ENCODE measurements at places on chromosomes 12 and 14.
A peak's percentile ranks its signal among the peaks of the same experiment; 100 is the strongest.

- no peak for DNase-seq
Observed at GRCh38 chr14:73800970-73801515, 50.6 kb upstream of the PTGR2 start.

GRCh38 chr12:109476807-109477184 is 304 bp downstream of the KCTD10 start:
- no peak for DNase-seq

DNA sequence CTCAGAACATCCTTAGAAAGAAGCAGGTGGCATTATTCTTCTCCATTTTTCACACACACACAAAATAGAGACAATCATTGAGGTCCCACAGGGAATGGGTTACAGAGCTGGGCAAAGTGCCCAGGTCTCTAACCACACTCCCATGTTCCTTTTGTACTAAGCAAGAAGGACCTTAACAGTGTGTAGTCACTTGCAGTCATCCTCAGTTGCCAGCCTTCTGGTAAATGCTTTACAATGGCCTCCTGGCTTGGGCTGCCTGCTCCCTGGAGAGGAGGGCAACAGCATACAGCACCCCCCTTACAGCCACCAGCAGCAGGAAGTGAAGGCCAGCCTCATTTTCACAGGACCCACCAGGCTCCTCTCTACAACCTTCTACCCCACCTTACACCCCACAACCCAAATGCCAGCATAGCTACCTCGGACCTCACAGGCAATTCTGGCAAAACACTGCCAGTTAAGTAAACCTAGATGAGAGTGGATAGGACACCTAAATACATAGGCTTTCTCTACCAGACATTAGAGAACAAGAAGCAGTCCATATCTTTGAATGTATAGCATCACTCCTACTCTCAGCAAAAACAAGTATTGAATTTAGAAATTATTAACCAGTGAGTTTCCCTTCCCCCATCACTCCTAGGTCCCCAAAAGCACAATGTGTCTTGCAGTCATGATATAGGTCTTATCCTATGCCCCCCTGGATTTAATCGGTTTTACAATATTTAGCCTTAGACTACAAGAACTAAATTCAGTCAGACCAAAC is 88.1 kb downstream of the PPP2R5E start:
- DNase-seq = peak; percentile 17

GRCh38 chr12:69026336-69026735 is 93.4 kb upstream of the CPM start:
- DNase-seq = no peak

GRCh38 chr12:47396902-47397663 is 308.7 kb downstream of the RPAP3 start:
- DNase-seq = no peak

- DNase-seq = no peak
Observed at GRCh38 chr14:100656996-100657395, 69.7 kb upstream of the DLK1 start.

DNA sequence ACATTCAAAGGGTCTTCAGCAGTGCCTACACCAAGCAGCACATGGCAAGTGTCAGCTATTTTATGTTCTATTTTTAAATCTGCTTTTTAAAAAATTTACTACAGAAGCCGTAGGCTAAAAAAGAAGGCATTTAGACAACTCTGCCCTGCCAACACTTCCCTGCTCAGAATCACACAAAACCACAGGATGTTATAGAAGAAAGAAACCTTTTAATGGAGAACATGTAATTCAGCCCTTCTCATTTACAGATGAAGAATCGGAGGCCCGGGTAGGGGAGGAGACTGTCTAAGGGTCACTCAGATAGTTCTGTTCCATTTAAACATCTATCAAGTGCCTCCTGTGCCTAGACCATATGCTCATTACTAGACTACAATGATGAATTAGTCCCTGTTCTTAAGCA is 171.8 kb upstream of the NTF3 start:
- DNase-seq = no peak

DNA sequence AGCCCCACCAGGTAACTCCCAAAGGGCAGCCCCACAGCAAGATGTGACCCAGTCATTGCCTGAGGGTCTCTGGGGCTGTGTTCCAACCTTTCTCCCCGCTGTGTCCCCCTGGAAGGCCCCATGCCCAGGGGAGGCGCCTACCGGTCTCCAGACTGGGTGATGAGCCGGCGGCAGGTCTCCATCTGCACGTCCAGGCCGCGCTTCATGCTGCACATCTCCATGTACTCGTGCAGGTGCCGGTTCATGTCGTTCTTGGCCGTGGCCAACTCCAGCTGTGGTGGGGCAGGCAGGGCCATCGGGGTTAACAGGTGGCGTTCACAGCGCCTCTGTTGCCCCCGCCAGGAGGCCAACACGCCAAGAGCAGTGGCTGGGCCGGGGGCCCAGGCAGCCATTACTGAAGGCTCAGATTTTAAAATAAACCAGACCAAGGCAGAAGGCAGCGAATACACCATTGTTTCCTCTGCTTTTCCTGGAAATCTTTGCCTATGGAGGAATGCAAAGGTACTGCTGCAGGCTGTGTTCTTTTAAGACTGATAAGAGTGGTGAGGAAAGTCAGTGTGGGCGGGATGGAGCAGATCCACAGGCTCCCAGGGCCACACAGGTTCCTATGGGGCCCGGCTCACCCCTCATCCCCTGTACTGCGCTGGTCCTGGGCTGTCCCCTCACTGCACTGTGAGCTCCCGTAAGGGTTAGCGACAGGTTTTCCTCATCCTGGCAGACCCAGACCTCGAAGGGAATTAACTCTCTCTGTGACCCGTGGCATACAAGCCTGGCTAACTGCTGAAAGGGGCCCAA is 7.3 kb downstream of the GAPDH start:
- no peak for DNase-seq

- peak; percentile 93 for DNase-seq
Observed at GRCh38 chr12:28023156-28023887, 50.8 kb upstream of the PTHLH start.

- DNase-seq = no peak
Observed at GRCh38 chr12:77070382-77070781, 5.0 kb upstream of the E2F7 start.

DNA sequence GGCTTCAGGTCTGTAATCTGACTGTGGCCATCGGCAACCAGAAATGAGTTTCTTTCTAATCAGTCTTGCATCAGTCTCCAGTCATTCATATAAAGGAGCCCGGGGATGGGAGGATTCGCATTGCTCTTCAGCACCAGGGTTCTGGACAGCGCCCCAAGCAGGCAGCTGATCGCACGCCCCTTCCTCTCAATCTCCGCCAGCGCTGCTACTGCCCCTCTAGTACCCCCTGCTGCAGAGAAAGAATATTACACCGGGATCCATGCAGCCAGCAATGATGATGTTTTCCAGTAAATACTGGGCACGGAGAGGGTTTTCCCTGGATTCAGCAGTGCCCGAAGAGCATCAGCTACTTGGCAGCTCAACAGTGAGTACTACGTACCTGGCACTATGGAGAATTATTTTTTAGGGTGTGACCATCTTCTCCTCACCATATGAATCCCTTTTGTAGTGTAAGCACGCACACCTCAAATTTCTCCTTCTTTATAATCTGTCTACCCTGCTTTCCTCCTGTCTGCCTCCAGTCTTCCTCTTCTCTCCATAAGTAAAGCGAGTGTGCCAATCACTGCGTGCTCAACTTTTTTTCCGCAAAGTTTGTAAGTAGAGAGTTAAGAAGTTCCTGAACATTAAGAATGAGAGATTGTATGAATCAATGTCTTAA is at the start of gene TPH2:
Gene TPH2, plus strand, starts transcription at position 118 of the 658 bp plus-strand sequence. Its CDS starts 142 bp downstream, at position 260.
- no peak for DNase-seq

DNA sequence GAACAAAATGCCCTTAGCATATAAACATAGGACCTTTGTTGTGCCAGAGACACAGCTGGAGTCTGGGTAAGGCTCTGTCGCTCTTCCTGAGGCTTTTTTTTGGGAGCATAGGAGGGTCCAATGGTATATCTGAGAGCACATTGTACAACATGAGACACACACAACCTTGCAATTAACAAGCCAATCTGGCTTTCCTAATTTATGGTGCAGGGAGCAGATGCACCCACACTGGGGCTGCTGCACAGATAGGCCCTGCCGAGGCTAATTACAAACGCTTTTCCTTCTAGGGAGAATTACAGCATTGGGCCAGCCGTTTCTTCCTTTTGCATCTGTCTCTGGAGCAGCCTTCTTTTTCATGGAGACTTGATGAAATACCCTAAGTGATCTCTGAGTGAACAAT is 75.0 kb upstream of the OVCH1 start:
- DNase-seq = no peak

DNA sequence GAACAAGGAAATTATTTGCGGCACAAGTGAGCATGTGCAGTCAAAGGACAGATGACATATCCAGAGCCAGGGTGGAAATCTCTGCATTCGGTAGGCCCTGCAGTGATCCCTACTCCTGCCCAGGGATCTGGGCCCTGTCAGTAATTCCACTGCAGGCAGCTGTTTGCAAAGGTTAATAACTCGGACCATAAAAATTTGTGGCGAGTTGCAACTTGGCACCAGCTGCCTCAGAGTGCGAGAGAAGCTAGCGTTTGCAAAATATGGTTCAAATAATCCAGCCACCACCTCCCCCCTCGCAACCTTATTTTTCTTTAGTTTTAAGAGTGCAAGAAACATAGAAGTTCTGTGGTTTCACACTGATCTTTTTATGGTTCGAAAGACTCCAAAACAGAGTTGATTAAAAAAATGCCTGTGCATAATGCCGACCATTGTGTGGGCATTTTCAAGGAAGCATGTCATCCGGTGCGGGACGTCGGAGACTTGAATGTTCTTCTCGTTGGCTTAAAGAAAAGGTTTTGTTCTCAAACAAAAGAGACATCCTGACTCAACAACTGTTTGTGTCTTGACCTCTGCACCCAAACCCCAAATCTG is 224.5 kb downstream of the BCL11B start:
- no peak for DNase-seq

GRCh38 chr12:7114851-7115250 is 5.8 kb upstream of the C1RL start:
- DNase-seq = no peak

- DNase-seq = no peak
Observed at GRCh38 chr14:75896341-75896740, 85.5 kb downstream of the TGFB3 start.

- DNase-seq = no peak
Observed at GRCh38 chr12:69094606-69095216, 144.7 kb upstream of the CPSF6 start.

DNA sequence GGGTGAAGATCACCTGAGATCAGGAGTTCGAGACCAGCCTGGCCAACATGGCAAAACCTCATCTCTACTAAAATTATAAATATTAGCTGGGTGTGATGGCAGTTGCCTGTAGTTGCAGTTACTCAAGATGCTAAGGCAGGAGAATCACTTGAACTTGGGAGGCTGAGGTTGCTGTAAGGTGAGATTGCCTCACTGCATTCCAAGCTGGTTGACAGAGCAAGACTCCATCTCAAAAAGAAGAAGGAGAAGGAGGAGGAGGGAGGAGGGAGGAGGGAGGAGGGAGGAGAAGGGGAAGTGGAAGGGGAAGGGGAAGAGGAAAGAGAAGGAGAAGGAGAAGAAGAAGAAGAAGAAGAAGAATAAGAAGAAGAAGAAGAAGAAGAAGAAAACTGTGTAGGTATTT is 17.0 kb downstream of the RNASE10 start:
- DNase-seq = no peak

DNA sequence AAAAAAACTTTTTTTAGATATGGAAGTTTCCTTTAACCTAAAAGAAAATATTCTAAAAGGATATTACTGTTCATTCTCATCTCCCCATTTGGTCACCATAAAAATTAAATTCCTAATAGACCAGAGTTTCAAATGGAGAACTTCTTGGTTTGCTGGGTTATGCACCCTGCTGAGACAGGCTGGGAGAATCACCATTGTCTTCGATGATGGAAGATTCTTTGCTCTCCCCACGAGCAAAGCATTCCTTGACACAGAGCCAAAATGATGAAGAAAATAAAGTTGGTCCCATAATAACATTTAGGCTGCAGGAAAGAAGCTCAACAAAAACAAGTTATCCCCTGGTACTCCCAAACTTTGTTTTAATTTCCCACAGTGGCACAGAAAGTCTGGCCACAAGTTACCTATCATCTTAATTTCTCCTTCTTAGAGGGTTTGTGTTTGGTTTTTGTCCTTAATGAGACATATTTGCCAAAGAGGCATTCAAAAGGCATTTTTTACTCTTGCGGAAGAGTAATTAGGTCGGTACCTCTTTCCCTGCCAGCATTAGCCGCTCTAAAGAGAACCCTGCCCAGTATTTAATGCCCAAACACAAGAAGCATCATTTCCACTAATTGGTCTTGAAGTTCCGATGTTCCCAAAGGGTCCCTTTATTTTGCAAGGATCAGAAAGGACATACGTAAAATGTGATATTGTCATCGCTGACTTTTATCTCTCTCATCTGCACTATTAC is 4.8 kb downstream of the DIO2 start:
- DNase-seq = no peak

DNA sequence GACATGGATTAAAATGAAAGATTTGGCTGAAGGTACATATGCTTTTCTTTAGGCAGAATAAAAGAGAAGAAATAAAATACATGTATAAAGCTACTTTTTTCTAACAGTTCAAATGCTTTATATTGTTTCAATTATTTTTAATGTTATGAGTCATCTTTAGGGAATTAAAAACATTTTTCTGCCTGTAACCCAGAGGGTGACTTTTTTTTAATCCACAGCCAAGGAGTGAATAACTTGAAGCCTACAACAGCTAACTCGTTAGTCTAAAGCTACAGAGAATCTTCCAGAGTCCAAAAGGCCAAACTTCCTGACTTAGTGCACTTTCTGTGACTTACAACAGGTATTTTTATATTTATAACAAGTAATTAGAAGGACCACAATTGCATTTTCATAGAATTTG is 151.6 kb downstream of the SEC23A start:
- peak; percentile 31 for DNase-seq

DNA sequence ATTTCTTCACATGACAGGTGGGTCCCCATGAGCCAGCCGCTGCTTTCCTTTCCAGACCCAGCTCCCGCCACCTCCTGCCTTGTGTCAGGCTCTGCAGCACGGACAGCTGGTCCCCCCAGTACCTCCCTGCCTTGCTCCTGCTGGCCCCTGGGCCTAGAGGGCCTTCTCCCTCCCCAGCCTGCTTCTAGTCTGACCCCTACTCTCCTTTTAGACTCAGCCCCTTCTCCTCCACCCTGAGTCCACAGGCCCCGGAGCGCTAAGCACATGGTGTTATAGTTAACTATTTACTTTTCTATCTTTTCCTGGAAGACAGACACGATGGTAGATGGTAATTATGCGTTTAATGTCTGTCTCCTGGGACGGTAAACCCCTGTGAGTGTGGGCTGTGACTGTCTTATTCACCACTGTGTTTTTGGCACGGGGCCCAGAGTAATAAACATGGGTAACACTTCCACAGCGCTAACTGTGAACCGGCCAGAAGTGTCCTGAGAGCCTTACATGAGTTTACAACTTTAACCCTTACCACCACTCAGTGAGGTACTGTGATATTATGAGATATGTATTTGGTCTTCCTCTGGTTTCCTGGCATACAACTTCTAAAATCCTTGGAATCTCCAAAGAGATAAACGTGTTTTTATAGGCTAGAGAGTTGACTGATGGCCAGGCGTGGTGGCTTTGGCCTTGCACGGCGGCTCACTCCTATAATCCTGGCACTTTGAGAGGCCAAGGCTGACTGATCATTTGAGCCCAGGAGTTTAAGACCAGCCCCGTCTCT is 41.2 kb downstream of the DGLUCY start:
- peak; percentile 32 for DNase-seq

- no peak for DNase-seq
Observed at GRCh38 chr14:26595926-26596542, 1.8 kb downstream of the NOVA1 start.

- DNase-seq = no peak
Observed at GRCh38 chr12:49959685-49960473, 1.8 kb upstream of the AQP5 start.
